ENCODE measurements at places on chromosomes 16 and 17.

DNA sequence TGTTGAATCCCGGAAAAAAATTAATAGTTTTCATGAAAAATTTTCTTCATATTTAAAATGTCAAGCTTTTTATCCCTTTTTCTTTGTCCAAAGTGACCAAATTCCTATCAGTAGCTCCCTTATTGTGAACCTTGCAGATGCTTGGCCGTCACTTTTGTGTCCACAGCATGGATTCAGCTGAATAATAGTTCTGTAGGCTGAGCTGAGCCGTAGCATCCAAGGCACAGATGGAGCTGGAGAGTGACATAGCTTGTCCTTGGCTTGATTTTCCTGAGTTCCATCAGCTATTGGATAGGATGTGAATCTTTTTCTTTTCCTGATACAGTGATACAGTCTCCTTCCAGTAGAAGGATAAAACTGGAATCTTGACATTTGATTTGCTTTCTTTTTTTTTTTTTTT lies 3.6 kb downstream of the NUP85 start:
- DNase-seq: no peak

DNA sequence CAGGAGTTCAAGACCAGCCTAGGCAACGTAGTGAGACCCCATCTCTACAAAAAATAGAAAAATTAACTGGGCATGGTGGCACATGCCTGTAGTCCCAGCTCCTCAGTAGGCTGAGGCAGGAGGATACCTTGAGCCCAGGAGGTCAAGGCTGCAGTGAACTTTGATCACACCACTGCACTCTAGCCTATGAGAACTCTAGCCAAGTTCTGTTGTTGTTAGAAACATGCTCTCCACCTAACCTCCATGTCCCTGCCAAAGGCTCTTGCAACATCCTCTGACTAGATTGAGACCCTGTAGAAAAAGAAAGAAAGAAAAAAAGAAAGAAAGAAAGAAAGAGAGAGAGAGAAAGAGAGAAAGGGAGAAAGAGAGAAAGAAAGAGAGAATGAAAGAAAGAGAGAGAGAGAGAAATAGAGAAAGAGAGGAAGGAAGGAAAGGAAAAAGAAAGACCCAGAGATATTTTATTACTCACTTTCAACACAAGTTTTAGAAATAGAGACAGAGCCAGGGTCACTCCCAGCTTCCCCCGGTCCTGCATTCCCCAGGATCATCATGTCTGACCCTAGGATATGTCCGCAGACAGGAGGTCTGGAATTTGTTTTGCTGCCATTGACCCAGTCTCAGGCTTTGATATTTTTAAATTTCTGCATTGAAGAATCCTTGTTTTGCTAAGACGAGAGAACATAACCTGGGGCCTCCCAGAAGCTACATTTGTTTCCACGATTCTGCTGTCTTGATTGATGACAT lies 376.5 kb upstream of the CDH5 start:
- no peak for DNase-seq

DNA sequence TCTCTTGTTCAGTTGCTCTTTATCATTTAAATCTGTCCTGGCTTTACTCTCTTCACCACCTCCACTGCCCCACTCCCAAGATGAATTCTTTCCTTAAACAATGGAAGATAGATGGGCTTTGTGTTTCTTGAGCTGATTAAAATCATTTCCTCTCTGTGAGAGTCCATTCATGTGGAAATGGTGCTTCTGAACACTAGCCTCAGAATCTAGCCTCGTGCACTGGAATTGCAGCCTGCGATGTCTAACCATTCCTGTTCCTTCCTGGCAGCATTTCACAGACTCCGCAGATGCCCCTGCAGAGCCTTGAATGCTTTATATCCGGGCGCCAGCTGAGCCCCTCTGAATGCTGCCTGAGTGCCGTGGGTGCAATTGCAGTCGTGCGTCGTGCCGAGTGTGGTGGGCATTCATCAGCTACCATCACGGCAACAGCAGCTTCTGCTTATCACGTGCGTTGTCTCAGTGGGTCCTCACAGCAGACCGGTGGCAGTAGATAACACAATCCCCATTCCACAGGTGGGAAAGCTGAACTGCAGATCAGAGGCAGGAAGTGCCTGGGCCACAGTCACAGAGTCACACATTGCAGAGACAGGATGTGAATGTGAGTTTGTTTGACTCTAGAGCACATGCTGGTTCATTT lies 172.8 kb upstream of the WSCD1 start:
- DNase-seq: no peak

DNA sequence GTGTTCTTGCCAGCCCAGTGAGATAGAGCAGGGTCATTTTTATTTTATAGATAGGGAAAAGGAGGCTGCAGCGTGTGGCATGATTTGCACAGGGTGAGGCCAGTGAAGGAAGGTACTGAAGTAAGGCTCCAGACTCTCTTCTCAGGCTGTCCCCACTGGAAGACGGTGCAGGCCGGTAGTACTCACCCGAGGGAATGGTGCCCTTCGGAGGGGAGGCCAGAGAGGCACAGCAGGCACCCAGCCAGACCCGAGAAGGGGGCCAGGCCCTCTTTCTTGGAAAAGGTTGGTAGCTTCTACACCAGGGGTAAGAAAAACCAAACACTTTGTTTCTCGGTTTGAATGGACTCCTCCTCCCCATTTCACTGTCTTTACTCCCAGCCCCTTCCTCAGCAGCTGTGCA lies 288 bp downstream of the ANKRD40CL start:
- DNase-seq: no peak

GRCh38 chr17:51814521-51814920 lies 344.0 kb downstream of the CA10 start:
- no peak for DNase-seq

DNA sequence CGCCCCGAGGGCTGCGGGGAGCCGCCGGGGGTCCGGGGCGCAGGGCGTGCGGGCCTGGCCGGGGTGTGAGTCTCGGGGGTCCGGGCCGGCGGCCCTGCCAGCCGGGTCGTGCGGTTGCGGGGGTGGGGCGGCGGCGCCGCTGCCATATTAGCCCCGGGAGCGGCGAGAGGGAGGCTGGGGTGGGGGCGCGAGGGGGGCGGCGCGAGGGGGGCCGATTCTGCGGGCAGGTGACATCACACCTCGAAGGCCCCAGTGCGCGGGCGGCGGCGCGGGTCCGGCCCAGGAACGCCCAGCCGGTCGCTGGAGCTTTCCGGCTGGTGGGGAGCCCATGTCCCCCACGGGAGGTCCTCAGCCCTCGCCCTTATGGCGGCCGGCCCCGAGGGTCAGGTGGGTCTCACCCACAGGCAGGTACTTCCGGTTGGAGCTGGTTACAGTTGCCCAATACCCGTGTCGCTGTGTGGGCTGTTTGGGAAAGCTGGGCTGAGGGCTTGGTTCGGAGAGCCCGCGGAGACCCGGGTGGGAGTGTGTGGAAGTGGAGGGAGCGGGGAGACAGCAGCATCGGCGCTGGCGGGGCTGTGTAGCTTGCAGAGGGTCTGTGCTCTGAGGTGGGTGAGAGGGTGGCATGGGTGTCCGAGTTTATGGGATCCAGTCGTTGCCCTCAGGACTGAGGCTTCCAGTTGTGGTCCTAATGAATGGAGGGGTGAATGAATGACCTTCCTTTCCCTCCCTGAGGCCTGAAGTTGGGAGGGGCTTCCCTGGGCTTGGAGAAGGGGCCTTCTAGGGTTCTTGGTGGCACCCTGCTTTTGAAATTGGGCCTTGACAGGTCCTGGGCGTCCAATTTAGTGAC lies 804 bp downstream of the ATP6V0C start:
- no peak for DNase-seq

DNA sequence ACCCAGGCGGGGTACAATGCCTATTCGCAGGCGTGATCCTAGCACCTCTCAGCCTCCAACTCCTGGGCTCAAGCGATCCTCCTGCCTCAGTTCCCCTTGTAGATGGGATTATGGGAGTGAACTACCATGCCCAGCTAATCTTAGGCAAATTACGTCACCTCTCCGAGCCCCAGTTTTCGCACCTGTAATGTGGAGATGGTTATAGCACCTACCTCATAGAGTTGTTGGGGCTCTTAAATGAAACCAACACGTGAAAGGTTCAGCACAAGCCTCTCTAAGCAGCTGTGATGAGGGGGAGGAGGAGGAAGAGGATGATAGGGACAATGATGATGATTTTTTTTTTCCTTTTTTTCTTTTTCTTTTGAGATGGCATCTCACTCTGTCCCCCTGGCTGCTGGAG lies 59.9 kb downstream of the ABR start:
- no peak for DNase-seq

DNA sequence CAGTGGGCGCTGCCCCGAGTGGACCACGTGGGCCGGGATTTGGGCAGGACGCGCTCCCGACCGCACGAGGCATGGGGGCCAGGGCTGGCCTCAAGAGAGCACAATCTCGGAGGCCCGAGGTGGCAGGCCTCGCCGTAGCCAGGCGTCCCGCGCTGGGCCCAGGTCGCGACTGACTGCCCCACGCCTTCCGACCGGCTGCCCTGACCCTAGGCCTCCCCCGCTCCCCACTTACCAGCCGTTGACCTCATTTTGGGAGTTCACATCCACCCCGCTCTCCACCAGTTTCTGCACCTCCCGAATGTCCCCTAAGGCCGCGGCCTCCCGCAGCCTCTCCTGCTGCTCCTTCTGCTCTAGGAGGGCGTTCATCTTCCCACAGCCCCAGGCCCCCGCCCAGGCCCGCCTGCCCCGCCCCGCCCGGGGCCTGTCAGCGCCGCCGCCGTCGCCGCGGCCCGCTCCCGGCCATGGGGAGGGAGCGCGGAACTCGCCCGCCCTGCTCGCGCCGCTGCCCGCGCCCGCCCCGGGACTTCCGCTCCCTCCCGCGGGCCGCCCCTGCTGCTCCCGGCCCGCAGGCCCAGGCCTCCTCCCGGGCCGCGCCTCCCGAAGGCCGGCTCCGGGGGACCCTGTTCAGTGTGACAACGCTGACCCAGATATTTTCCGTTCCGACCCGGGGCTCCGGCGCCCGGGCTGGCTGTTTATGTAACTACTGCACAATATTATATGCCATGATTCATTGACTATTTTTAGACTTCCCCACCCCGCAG lies at the start of gene ANKRD40:
Gene ANKRD40, minus strand, starts transcription at position 626 of the 761 bp plus-strand sequence. Its CDS starts 260 bp downstream, at position 366.
- DNase-seq: peak; percentile 92

GRCh38 chr17:50807675-50808074 lies 27.7 kb upstream of the WFIKKN2 start:
- no peak for DNase-seq

- DNase-seq: peak; percentile 62
Measured at GRCh38 chr17:41635121-41636097, 11.0 kb upstream of the KRT17 start.

- DNase-seq: no peak
Measured at GRCh38 chr16:12111819-12112218, 135.3 kb downstream of the SNX29 start.

GRCh38 chr16:87828071-87828906 lies 41.0 kb downstream of the SLC7A5 start:
- no peak for DNase-seq

DNA sequence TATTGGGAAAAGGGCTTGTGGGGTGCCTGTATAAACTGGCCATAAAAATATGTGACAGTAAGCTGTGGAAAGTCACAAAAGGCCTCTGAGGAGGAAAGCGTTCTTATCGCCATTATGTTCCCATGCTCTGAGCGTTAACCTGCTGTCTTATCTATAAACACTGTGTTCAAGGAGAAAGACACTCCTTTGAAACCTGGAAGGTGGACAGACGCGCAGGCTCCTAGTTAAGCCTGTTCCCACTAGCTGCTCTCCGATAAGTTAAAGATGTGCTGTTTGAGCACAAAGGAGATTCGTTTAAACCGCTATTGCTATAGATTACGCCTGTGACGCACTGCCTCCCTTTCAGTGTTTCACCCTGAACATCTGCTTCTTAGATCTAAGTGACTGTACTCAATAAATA lies 5.2 kb downstream of the ALOX12B start:
- DNase-seq: peak; percentile 4

DNA sequence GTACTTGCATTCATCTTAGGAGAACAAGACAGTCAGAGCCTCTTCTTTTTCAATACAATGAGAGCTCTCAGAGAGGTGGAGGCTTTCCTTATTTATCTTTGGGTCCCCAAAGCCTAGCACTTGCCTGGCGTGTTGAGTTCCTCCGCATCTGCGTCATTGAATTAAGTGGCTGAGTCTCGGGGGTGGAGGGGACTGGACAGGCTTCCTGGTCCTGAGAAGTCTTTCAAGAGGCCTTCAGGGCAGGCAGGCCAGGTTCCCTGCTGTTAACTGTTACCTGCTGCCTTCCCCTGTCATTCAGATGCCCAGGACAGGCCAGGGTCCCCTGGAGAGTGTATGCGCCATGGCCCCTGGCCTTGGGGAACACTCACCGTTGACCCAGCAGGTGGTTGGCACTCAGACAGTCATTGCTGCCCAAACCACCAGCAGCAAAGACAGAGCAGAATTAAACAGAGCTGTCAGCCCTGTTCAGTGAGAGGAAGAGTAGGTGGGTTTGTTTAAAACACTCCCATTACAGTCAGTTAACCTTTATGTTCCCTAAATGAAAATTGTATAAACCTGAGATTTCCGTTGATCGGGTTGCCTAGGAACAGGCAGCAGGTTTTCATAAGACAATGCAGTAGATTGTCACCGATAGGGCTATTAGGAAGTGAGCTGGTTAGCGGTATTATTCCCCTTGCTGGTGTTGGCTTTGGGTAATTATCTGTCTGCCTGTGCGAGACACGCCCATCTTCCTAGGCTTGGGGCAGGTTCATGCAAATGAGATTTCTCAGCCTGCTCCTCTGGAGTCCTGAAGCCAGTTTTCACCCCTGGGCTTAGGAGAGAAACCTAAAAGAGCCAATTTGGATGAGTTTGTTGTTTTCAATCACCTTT lies 132.7 kb downstream of the CCDC182 start:
- DNase-seq: no peak

GRCh38 chr17:80799538-80800480 lies 191.8 kb upstream of the CHMP6 start:
- no peak for DNase-seq

GRCh38 chr17:82865774-82866395 lies 26.1 kb upstream of the ZNF750 start:
- no peak for DNase-seq

DNA sequence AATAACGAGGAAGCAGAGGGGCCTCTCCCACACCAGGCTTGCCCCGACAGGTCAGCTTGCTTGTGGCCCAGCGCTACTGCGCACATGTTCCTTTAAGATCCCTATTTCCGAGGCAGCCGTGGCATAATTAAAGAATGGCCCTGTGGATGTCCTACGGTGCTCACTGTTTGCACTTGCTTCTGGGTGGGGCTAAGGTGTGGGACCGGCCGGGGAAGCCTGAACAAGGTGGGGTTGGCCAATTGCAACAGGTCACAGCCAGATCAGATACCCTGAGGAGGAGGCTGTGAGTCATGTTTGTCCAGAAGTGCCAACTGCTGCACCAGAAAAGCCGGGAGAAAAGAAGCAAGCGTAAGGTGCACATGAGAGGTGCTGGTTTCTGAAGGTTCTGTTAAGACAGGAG lies 158.5 kb upstream of the CACNG5 start:
- no peak for DNase-seq
